ENCODE measurements at places on chromosomes 5 and 9.

DNA sequence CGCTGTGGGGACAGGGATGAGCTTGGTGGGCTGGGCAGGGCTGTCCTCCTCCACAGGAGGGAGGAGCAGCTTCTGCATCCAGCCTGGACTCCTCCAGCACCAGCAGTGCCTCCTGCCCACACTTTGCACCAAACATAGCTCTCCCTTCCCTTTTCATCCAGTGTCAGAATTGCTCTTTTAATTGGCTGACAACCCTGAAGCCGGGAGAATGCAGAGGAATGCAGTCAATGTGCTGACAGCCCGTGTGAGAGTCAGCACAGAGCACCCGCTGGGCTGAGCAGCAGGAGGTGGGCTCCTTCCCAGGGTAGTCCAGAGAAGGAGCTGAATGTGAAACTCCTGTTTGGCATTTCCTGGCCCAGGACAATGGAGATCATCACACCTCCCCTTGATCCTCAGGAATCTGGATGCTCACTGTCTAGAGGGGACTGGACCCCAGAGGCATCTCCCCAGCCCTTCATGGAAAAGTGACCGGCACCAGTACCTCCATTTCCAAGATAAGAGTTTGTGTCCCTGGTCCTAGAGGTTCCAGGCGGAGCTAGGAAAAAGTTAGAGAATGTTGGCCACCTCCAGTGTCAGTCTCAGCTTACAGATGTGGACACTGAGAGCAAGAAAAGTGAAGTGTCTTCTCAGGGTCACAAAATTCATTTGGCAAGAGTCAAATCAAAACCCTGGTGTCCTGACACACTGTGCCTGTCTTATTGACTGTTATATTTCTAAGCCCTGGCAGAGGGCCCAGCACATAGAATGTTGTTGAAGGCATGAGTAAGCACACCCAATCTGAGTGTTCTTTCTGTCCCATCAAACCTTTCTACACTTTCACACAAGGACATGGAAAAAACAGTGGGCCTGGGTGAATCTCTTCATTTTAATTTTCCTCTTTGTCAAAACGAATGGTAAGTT lies 202.1 kb downstream of the SNX18 start:
- DNase-seq: no peak

GRCh38 chr9:72950875-72951442 lies 1.9 kb downstream of the ALDH1A1 start:
- no peak for DNase-seq

DNA sequence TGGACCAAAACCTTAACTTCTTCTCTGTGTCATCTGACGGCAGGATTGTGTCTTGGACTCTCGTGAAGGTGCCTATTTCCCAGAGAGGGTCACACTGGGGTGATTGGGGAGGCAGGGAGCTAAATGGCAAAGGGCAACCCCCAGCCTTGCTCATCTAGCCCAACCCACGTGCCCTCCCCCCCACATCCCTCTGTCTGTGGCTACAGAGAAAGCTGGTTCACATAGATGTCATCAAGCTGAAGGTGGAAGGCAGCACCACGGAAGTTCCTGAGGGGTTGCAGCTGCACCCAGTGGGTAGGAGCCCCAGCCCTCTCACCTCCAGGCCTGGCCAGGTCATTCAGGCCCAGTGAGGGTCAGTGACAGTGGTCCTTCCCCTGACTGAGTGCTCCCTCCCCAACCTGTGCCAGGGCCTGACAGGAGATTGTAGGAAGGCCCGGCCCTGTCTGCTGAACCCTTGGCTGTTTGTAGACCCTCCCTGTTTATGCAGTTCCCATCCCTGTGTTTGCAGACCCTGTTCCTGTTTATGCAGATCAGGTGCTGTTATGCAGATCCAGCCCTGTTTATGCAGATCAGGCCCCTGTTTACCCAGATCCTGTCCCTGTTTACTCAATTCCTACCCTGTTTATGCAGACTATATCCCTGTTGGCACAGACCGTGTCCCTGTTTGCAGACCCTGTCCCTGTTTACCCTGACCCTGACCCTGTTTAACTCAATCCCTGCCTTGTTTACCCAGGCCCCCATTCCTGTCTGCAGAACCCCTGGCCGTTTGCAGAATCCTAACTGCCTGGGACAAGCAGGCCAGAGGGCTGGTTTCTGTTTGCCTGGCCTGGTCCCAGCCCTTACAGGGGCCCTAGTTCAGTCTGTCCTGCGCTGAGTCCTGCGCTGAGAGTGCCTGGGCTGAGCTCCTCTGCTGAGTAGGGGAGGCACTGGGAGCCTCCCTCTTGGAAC lies 10.4 kb downstream of the ENHO start:
- no peak for DNase-seq

GRCh38 chr5:173246135-173246495 lies 11.1 kb upstream of the NKX2-5 start:
- no peak for DNase-seq

DNA sequence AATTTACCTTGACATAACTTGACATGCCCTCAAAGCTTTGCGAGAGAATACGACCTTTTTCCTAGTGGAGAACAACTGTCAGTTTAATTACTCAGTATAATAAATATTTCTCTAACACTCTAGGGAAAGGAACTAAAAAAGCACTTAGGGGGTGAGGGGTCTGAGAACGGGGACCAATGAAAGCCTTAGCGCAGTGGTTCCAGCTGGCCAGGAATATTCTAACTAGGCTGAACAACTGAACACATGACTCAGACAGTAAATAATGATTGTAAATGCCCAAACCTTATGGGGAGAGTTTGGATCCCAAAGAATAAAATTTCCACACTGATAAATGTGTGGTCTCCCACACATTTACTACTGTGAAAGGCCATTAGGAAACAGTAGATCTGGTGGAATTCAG lies 14.9 kb downstream of the MYO10 start:
- DNase-seq: no peak

GRCh38 chr9:84615544-84615943 lies 54.0 kb upstream of the NTRK2 start:
- DNase-seq: no peak

- DNase-seq: no peak
Measured at GRCh38 chr9:122797316-122798063, 2.4 kb upstream of the OR1K1 start.

DNA sequence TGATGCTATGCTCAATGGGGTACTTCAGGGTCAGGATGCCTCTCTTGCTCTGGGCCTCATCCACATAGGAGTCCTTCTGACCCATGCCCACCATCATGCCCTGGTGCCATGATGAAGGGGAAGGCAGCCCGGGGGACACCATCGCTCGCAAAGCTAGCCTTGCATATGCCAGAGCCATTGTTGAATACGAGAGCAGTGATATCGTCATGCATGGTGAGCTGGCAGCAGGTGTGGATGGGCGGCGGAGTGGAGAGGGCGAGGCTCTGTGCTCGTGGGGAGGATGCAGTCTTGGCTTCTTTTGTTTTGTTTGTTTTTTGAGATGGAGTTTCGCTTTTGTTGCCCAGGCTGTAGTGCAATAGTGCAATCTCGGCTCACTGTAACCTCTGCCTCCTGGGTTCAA lies 17.2 kb upstream of the SPZ1 start:
- no peak for DNase-seq
